ENCODE measurements at places on chromosomes 4 and X. TPM values are rescaled to one million over a fixed set of nuclear protein-coding genes. Genes with fewer than 3 reads are reported as not detected.

Gene MAGEC3
- not detected for total RNA-seq

Gene PNCK
- total RNA-seq: not detected

GRCh38 chrX:118698516-118699170 is 28.8 kb upstream of the IL13RA1 start:
- DNase-seq: no peak

GRCh38 chrX:65586491-65586890 is 51.9 kb upstream of the LAS1L start:
- DNase-seq: no peak

DNA sequence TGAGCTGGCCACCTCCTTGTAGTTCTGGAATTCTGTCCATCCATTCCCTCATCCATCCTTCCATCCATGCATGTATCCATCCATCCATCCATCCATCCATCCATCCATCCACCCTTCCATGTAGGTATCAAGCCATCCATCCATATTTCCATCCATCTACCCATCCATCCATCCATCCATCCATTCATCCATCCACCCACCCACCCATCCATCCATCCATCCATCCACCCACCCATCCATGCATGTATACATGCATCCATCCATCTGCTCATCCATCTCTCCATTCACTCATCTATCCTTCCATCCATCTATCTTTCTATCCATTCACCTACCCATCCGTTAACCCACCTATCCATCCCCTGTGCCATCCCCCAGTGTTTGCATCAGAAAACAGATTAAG is 153.6 kb upstream of the STX18 start:
- no peak for DNase-seq

- DNase-seq: no peak
Measured at GRCh38 chr4:161604516-161605300, 559.1 kb downstream of the FSTL5 start.

All from omental fat pad (tissue), 4 donors.